Skin of body (tissue), 3 donors: ENCODE measurements at places on chromosomes 2 and 18. TPM values are rescaled to one million over a fixed set of nuclear protein-coding genes. Genes with fewer than 3 reads are reported as not detected.

DNA sequence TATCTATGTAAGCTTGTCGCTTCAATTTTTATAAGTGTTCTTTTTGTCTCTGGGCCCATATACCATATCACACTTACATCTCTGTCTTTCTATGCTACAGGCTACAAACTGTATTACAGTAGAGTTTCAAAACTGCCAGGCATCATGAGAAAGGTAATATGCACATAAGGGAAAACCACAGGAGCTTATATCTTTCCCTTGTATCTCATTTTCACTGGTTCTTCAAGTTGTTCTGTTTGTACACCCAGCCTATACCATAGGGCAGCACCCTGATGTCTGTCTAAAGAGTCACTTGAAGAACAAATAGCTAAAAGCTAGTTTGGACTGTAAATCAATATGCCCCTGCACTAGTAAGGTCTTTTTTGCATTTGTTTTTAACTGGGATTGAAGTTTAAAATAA, 366.7 kb downstream of the FIGN start:
- DNase-seq: no peak

DNA sequence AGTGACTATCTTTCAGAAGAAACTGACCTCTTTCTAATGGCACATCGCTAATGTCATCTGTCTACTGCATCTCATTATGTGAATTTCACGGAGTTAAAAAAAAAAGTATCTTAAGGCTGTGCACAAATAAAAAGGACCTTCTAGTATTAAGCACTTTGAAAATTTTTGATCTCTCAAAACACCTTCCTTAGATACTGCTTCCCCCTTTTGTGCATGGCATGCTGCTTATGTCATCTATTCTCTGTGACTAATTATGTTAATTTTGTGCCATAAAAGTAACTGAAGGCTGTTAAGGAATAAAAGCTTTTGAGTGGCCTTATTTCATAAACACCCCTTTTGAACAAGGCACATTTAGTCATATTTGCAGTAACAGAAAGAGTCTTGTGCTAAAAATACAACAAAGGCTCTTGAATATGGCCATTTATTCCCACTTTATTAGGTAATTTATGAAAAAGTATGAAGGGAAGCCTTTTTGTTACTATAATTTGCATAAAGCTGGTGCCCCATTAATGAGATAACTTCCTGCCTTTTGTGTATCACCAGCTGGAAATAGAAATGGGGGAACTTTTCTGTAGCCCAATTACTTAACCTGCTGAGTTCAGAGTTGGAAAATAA, 1412.0 kb upstream of the ZEB2 start:
- peak; percentile 4 for DNase-seq

DNA sequence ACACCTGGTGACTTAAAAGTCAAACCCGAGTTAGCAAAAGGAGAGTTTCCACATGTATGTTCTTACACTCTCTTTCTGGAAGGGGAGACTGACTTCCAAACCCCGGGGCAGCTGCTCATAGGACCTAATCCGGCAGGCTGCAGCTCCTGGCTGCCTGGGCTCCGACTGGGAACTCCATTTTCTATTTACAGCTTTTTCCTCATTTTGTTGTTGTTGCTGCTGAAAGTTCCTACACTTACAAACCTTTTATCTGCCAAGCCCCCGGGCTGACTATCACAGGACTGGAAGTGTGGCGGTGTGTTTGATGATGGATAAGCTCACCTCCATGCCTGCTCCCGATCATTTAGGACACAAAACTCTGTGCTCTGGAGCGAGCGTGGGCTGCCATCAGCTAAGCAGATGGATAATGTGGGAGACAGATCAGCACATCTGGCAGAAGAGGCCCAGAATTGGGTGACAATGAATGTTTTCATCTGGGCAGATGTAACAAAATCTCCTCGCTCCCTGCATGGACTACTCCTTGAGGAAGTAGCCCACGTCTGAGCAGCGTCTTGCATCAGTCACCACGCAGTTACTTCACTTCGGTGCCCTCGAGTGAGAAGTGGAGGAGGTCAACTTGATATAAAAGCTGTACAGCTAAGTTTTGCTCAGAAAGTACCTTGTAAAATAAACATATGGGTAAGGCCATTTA, 114.4 kb upstream of the COPS8 start:
- peak; percentile 68 for DNase-seq

- no peak for DNase-seq
Measured at GRCh38 chr2:57802243-57802642, 244.4 kb upstream of the VRK2 start.

DNA sequence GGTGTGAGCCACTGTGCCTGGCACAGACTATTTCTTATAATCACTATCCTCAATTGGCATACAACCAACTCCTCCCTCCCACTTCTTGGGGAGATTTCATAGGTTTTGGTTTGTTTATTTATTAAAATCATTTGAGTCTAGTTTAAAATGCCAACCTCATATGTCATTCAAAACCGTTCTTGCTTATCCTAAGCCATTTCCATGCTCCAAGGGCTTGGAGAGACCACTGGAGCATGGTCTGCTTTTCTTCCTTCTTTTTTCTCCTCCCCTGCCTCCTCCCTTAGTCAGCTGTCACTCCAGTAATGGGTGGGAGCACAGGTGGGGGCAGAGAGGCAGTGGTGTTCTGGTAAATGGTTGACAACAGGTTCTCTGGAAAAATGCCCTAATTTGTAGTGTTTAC, 20.4 kb upstream of the KCNS3 start:
- no peak for DNase-seq

GRCh38 chr2:20333738-20334137, 16.9 kb downstream of the PUM2 start:
- no peak for DNase-seq

- no peak for DNase-seq
Measured at GRCh38 chr2:82007071-82007664, 1702.6 kb upstream of the LRRTM1 start.

- no peak for DNase-seq
Measured at GRCh38 chr2:27831279-27832050, 58.7 kb downstream of the RBKS start.

DNA sequence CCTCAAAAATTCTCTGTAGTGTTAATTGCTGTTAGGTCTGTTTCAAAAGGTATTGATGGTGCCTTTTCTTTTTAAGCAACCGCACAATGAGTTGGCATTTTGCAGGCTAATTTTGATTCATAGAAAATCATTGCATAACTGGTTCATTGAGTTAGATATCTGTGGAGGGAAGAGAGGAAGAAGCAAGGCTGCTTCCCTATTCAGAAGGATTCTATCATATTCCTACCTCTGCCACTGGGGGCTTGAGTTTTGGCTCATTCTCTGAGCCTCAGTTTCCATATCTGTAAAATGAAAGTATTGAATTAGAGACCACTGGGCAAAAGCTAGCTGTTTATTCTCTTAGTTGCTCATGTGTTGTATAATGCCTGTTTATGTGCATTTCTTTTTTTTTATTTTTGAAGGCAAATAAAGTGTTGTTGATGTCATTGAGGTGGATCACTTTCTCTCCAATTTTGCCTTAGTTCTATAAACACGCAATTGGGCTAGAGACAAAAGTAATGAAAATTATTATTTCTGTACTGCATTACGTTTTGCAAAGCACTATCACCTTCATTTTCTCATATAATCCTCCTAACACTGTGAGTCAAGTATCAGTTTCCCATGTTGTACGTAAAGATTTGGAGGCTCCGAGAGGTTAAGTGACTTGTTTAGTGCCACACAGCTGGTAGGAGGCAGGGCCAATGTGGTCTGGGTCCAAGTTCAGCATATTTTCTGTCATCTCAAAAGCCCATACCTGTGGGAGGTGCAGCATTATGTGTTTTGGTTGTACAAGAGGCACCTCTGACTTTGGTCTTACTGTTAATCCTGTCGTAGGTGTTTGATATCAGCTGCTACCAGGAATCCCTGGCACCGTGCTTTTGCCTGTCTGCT, 5.9 kb downstream of the TRIB2 start:
- DNase-seq: no peak

- no peak for DNase-seq
Measured at GRCh38 chr2:82665691-82666090, 1793.4 kb downstream of the SUCLG1 start.

- DNase-seq: peak; percentile 50
Measured at GRCh38 chr18:6781796-6782195, 52.3 kb downstream of the ARHGAP28 start.

The CD8B2 gene
- total RNA-seq: 0.10 TPM

The ERBB4 gene
- total RNA-seq: 2.1 TPM
